ENCODE measurements at places on chromosomes 13 and 19.

GRCh38 chr13:95842898-95843297 is 166.0 kb downstream of the DNAJC3 start:
- no peak for DNase-seq

- DNase-seq = no peak
These were observed 8.0 kb upstream of the ATP4A start for GRCh38 chr19:35571406-35571965.

GRCh38 chr13:34208336-34208735 is 390.4 kb downstream of the RFC3 start:
- DNase-seq = no peak

DNA sequence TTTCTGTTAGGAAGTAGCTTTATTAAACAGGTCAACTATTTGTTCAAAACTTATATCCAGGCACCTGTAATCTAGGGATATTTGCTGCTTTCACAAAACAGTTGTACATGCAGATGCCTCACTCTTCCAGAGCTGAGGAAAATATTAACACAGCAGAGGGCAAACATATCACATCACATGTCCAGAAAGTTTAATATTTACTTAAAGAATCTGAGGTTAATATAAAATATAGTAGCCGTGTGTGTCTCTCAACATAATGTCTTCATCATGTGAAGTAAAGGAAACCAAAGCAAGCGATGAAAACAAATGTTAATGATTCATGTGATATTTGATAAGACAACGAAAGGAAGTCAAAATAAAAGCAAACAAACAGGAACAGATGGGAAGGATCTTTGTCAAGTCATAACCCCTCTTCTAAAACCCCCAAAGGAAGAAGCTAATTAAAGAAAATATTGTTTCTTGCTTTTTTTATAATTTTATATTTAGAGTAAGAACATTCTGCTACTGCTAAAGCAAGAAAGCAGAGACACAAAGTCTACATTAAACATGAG is 418.8 kb downstream of the DACH1 start:
- DNase-seq = no peak

Measured in brain (organoid and tissue), 16 donors.